ENCODE measurements at places on chromosomes 12 and 14.

- DNase-seq: no peak
Measured at GRCh38 chr14:94787092-94787491, 17.2 kb upstream of the GSC start.

DNA sequence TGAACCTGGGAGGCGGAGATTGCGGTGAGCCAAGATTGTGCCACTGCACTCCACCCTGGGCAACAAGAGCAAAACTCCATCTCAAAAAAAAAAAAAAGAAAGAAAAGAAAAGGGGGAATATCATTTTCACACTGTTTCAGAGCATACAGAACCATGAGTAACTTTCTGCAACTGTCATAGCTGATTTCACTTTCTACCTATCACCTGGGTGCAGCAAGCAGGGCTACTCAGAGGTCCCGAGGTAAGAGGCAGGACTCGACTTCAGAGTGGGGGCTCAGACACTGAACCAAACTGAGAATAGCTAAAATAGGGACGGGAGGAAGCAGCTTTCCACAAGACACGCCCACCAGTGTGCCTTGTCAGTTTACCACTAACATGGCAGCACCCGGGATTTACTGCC, 29.8 kb downstream of the OR10P1 start:
- DNase-seq: no peak

GRCh38 chr12:20264026-20264425, 104.3 kb upstream of the PDE3A start:
- DNase-seq: no peak

DNA sequence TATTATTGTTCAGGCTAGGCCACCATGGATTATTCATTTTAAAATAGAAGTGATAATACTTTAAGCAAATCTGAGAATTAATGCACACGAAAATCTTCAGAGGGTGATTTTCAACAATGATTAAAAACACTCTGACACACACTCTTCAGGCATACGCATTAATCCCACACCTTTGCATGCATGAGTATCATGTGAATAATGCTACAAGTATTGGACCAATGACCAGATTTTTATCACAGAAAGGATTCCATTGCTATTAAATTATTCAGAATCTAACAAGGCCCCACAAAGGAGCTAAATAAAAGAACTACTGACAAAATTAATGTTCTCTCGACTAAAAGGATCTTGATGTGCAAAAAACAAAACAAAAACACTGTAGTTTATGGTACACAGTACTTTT, 11.1 kb downstream of the EPS8 start:
- no peak for DNase-seq

GRCh38 chr12:89697296-89697695, 11.3 kb downstream of the ATP2B1 start:
- no peak for DNase-seq

- no peak for DNase-seq
Measured at GRCh38 chr12:111467857-111468241, 62.1 kb downstream of the SH2B3 start.

- DNase-seq: no peak
Measured at GRCh38 chr12:83462419-83462818, 775.7 kb downstream of the TMTC2 start.

DNA sequence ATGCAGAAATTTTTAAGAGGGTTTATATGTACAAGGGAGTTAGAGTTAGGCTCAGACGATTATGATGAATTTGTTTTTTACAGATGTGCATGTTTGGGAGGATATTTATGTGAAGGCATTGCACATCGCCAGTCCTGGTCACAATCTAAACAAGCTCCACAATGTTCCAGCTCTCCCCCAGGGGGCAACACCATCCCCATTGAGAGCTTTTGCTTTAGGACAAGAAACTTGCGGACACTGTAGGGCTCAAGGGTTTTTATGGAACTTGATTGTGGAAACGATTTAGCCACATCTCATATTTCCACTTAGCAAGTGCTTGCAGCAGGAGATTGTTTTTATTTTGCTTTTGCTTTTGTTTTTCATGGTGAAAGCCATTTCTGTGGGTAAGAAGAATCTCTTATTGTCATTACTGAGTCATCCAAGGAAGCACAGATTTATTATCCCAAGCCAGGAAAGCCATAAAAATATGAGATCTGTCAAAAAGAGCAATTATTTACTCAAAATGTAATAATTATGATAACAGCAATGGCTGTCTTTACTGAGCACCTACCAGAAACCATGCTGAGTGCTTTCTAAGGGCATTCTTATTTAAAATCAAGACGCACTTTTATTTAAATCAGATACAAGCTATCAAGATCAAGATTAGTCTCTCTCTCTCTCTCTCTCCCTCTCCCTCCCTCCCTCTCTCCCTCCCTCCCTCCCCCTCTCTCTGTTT, 276.7 kb upstream of the SRRM4 start:
- no peak for DNase-seq

- no peak for DNase-seq
Measured at GRCh38 chr14:101470266-101470665, 91.0 kb upstream of the DIO3 start.

DNA sequence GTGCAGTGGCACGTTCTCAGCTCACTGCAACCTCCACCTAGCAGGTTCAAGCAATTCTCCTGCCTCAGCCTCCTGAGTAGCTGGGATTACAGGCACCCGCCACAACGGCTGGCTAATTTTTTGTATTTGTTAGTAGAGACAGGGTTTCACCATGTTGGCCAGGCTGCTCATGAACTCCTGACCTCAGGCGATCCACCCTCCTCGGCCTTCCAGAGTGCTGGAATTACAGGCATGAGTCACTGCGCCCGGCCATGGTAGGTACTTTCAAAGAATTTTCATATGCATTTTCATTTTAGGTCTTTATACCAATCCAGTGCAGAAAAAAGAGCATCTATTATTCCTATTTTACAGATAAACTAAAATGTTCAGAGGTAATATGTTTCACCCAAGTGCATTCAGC, 411.3 kb upstream of the USP15 start:
- DNase-seq: no peak

DNA sequence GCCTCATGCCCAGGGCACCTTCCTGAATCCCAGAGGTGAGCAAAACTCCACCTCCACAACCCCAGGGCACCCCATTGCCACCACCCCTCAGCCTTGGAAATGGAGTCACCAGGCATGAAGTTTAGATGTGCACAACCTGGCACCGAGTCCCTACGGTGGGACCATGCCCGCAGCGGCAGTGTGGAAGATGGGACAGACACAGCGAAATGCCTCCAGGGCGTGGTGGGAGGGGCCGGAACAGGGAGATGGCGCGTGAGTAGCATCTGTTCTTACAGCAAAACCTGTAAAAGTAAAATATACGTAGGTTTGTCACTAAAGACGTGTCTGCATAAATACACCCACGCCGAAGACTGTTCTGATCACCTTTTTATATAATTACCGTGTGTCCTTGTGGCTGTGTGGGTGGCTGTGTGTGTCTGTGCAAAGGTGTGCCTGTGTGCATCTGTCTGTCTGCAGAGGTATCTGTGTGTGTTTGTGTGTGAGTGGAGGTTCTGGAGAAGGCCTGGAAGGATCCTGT, 17.4 kb upstream of the DEGS2 start:
- no peak for DNase-seq
